ENCODE measurements at places on chromosomes 4 and X. TPM values are rescaled to one million over a fixed set of nuclear protein-coding genes. Genes with fewer than 3 reads are reported as not detected.

The KIF4A gene
- total RNA-seq: 1.2 TPM

- no peak for DNase-seq
Observed at GRCh38 chr4:115883231-115883630, 769.8 kb upstream of the NDST4 start.

DNA sequence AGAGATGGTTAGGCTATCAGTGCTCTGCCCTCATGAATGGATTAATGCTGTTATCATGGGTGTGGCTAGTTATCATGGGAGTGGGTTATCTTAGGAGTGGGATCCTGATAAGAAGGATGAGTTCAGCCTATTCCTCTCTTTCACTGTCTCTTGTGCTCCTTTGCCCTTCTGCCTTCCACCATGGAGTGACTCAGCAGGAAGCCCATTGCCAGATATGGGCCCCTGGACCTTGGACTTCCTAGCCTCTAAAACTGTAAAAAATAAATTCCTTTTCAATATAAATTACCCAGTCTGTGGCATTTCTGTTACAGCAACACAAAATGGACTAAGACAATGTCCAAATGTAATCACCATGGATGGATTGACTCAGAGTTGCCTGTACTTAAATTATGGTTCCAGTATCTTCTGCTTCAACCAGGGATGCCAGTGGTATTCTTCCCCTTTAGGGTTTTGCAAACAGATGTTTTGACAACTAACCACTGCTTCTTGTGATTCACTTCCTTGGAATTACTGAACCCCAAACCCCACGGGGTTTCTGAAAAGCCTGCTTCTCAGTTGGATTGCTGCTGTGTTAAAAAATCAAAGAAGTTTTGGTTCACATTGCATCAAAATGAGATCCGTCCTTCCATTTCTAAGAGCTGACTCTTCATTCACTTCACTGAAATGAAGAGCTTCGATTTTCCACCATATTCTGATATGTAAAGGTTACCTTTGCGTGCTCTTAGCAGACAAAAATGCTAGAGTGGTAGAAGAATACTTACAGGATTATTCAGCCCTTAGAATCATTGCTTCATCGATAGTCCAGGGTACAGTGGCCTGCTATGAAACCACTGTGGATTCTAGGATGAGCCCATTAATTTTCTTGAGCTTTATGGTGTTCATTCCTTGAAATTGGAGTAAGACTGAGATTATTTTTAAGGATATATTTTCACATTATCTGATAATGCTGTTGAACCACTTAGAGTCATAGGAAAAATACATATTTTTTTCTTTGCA, 107.7 kb downstream of the FRMPD4 start:
- DNase-seq: no peak

The SYNPO2 gene
- 23.3 TPM for total RNA-seq

DNA sequence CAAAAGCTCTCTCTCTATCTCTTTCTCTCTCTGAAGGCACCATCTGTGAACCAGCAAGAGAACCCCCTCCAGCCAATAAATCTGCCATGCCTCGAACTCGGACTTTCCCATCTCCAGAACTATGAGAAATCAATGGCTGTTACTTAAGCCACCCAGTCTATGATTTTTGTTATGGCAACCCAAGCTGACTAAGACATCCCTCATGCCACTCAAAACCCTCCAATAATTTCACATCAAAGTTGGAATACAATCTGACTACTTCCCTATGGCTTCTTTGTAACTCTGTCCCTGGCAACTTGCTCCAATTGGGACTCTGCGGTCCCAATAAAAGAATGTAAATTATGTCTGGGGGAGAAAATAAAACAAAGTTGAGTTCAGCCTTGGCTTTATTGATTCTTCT, 265.7 kb downstream of the SHOX start:
- no peak for DNase-seq

DNA sequence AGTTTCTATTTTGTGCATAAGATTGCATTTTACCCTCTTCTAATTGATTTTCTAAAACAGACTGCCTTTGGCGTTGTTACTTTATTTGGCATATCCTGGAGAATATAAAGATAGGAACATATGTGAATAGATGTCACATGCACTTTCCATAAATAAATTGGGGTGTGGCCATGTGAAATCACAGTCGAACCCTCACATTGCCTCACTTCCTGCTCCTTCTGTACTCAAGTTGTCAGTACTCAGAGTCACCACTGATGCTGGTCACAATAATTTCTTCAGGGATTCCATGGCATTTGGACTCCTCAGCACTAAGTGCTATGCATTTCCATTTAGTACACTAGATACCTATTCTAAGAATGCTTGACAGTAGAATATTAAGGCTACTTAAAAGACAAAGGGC, 1.4 kb upstream of the EMCN start:
- DNase-seq: no peak

DNA sequence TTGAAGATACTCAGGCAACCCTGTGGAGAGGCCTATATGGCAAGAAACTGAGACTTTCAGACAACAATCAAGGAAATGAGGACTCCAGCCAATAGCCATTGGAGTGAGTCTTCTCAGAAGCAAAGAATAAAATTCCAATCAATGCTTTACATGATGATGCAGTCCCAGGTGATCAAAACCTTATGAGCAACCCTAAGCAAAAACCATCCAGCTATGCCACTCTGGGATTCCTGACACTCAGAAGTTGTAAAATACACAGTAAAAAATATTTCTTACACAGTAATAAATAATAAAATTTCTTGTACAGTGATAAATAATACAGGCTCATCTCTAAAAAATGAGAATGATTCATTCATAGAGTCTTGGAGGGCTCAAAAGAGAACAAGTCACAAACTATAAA, 150.6 kb downstream of the IL15 start:
- no peak for DNase-seq

The P2RY4 gene
- total RNA-seq: not detected

DNA sequence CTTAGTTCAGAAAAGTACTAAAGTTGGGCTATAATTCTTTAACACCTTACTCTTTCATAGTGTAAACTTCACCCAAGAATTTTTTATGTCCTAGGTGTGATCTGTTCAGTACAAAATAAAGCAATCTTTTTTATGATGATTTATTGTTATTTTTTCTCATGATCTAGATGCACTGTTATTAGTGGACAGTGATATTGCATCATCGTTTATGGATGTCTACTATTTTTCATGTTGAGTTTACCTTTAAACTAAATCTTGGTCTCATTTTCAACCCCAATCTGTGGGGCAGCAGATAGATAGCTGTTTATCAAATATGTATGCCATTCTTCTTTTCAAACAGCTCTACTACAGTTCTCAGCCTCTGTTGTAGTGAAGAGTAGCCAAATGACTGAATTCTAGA, 215.4 kb downstream of the UGT8 start:
- DNase-seq: no peak
